ENCODE measurements at places on chromosomes 7 and 10.

GRCh38 chr7:74584160-74584954 is 73.2 kb upstream of the GTF2I start:
- no peak for DNase-seq

- DNase-seq, result no peak
These were observed 51.0 kb upstream of the PPP2R2D start for GRCh38 chr10:131849591-131850382.

DNA sequence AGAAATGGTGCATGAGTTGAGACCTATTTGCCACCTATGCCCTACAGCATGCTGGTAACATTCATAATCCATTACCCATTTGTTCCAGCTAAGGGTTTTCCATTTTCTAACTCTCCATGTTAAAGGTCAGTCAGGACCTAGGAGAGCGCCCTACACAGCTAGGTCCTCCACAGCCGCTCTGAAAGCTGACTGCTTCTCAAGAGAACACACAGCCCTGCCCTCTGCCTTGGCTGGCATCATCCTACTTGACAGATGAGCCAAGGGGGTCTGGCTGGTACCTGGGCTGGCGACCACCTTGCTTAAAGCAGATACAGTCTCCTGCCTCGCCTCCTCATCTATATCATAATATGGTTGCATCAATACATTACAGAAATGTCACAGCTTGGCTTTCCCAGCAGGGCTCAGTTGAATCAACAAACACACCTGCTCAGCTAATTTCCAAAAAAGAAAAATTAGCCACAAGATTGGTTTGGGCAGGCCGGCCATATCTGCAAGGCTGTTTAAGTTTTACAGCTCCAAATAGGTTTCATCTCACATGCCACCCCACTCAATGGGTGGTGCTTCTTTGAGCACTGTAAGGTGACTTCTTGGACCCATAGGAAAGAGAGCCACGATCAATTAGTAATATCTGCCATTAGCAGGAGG is 17.3 kb downstream of the TLL2 start:
- DNase-seq, result no peak

- DNase-seq, result peak; percentile 22
These were observed 9.6 kb downstream of the RET start for GRCh38 chr10:43086321-43086942.

- DNase-seq, result no peak
These were observed 29.9 kb downstream of the SORBS1 start for GRCh38 chr10:95531058-95531809.

GRCh38 chr10:124433461-124433860 is 14.7 kb upstream of the OAT start:
- DNase-seq, result no peak

DNA sequence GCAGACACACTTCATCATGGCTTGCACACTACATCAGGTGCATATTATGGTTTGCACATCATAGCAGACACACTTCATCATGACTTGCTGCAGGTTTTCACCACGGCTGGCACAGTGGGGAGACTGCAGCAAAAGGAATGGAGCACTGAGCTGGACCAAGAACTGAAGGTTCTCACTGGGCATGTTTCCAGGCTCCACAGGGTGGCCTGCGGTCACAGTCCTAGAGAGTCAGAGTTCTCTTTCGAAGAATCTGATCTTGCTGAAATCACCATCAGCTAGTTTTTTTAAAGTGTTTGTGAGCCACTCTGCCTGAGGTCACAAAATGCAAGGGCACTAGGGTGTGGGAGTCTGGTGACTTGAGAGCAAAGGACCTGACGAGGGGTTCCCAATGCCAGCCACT is 140.4 kb upstream of the NPY start:
- DNase-seq, result no peak

DNA sequence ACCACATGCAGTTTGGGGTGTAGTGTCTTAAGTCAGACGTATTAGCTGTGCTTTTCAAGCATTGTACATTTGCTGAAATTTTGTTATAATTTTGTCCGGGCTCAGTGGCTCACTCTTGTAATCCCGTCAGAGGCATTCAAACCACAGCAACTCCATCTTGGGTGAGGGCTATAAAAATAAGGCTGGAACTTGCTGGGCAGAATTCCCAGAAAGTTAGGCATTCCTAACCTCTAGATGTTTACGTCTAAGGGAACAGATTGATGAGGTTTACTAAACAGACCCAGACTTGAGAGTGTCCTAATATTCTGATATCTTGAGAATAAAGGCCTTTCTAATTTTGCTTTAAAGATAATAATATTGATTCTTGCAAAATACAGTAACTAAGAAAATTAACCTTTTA is 957.8 kb downstream of the NXPH1 start:
- DNase-seq, result no peak

DNA sequence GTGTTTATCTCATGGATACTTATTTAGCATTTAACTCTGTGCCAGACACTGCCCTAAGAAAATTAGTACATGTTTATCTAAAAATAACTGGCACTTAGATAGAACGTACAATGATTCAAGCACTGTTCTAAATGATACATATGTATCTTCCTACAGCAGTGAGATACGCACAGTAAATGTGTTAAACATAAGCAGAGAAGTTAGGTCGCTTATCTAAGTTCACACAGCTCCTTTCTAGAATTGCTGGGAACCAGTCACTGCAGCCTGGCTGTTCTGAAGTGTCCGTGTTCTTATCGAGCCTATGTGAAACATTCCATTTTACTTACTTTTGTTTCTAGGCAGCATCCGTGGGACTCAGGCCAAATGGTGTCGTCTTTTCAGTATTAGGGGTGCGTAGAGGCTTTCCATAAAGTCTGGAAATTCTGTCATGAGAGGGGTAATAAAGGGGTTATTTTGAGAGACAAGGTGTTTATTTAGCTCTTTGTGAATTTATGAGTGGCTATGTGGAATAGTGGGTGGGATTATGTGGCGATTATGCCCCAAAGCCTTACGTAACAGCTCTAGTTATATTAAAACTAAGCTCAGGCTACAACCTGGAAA is 186.9 kb downstream of the SND1 start:
- no peak for DNase-seq

DNA sequence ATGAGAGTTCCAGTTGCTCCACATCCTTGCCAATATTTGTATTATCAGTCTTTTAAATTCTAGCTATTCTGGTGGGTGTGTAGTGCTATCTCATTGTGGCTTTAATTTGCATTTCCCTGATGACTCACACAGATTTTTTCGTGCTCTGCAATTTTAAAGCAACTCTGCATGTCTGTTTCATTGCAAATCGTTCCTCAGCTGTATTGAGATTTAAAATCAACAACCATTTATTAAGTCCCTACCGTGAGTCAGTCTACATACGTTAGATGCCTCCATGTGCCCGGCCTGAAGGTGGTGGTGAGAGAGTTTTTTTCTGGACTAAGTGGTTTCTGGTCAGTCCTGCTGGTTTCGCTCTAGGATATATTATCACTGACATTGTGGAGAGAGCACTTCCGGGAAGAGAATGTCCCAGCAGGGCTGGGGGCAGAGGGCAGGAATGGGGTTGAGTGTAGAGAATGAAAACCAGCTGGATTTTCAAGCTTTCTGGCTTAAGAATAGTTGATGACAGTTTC is 8.4 kb upstream of the HYCC1 start:
- no peak for DNase-seq

GRCh38 chr7:14501436-14501835 is 401.1 kb downstream of the DGKB start:
- DNase-seq, result no peak

DNA sequence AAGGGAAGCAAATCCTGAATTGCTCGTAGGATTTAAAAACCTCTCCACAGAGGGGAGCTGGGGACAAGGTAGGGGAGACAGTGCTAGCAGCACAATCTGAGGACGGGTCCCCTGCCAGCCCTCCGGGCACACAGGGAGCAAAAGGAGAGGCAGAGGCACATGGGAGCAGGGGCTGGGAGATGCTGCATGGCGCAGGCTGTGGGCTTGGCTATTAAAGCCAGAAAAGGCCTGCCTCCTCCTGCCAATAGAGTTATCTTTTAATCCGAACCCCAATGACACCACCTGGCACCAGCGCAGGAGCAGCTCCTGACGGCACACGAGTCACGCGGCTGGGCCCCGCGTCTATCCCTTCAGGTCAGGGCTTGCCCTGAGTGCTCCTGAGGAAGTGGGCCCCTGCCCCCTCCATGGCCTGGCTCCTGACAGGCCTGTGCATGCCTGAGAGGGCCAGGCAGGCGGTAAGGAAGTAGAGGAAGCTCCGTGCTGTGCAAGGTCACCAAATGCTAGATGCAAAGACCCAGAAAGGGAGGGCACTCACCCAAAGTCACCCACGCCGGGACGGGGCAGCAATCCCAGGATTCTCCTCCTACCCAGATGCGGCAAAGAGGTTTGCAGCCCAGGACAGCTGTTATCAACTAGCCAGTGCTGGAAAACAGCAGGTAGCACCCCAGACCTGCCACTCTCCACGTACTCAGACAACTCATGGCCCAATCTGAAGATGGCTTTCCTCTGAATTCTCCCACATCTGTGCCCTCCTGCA is 28.1 kb downstream of the DLG5 start:
- no peak for DNase-seq

- DNase-seq, result no peak
These were observed 27.3 kb upstream of the HERPUD2 start for GRCh38 chr7:35722054-35722849.

DNA sequence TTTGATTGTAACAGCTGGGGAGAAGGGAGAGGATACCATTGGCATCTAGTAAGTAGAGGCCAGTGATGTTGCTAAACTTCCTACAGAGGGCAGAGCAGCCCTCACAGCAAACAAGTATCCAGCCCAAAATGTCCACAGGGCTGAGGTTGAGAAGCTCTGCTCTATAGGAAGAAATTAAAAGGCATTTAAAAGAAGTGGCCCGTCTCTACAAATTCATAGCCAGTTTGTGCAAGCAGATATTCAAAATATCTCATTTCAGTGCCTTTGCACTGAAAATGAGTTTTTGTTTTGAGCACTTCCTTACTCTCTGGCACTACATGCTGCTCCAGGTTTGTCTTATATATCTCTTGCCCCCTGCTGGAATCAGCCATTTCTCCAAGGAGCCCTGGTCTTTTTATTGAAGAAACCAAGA is 330.0 kb downstream of the BBS9 start:
- DNase-seq, result no peak

DNA sequence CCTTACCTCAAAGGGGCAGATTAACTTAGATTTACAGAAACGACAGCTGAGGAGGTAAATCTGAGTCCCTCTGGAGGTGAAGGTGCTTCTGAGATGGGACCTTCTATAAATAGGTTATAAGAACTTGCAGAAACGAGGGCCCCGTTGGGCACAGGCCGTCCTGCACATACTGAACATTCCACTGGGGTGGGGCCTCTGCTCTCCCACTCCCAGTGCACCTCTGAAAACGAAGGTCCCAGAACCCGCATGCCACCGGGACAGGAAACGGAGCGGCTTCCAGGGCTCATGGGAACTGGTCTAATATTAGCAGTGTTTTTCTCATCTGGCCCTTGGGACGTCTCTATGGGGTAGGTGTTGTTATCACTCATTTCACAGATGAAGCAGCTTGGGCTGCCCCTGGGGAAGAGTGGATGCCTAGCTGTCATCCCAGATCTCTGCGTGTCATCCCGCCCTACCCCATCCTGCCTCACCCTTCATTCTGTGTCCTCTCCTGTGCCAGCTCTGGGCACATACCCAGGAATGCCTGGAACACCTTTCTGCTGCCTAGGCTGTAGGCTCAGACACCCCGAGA is 19.6 kb downstream of the C10orf62 start:
- DNase-seq, result no peak

GRCh38 chr10:89281606-89282395 is 20.0 kb upstream of the IFIT2 start:
- no peak for DNase-seq

- DNase-seq, result no peak
These were observed 93.8 kb downstream of the ZRANB1 start for GRCh38 chr10:125035588-125036295.

DNA sequence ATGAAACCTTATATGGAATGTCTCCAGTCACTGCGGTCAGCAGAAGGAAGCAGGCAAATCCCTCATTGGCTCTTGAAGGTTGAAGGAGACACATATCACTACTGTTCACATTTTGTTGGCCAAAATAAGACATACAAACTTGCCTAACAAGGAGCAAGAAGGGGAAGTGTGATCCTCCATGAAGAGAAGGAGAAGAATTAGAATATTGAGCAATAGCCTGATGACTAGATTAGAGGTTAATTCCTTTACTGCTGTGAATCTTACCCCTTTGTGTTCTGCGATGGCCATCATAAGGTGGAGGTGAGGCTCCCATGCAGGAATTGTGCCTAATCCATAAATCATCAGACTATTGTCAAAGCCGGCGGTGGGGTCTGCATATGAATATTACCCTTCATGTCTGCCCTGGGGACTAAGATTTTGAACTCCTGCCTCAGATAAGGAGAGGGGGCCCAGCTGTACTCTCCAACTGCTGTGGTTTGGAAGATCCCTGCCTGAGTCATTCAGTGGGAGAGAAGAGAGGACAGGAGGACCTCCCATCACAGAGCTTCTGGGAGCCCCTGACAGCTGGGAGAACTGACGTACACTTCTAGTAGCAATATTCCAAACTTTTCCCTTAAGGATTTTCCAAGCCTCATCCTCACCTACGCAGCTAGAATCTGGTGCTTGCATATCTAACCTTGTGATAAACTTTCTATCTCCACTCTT is 398.5 kb downstream of the REEP3 start:
- no peak for DNase-seq

GRCh38 chr7:123769371-123769770 is 20.6 kb upstream of the WASL start:
- no peak for DNase-seq

DNA sequence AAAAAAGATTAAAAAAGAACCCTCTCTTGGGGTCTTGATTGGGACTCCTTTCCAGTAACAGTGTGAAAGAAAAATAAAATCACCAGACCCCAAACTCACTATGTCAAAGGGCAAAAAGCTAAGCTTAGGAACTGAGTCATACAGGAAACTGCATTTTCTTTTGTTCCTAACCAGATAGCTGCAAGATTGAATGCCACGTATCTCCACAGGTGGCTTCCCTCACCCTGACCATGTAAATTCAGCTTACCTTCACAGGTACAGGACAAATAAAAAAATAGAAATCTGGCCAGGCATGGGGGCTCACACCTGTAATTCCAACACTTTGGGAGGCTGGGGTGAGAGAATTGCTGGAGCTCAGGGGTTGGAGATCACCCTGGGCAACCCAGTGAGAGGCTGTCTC is 32.5 kb upstream of the EIF4H start:
- no peak for DNase-seq

DNA sequence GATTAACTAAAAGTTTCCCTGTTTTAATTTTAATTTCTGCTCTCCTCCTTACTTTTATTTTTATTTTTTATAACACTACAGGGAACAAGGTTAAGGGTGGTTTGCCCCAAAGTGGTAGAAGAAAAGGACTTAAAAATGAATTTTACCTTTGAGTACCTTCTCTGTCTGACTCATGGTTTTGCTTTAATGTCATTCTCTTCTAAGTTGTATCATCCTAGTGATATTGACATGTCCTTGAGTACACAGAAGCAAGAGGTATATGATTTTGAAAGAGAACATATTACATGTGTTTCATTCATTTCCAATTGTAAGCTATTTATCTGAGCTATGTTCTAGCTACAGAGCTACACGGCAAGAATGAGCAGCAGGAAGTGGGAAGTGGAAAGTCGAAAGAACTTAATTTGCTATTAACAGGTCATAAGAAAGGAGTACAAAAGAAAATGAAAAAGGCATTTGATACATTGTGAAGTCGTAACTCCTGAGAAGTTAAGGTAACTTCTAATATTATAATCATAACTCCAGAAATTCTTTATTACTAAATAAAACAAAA is 112.5 kb downstream of the SEMA3A start:
- no peak for DNase-seq

GRCh38 chr10:8273749-8274148 is 219.3 kb downstream of the GATA3 start:
- no peak for DNase-seq

GRCh38 chr7:77433901-77434300 is 17.8 kb upstream of the GSAP start:
- no peak for DNase-seq

Data from NCI-H1417 treated with DMSO at 0.1 percent for 48 hours (cell line).